NCI-H526 treated with DMSO at 0.1 percent for 48 hours (cell line): ENCODE measurements at places on chromosomes 16 and 17.

DNA sequence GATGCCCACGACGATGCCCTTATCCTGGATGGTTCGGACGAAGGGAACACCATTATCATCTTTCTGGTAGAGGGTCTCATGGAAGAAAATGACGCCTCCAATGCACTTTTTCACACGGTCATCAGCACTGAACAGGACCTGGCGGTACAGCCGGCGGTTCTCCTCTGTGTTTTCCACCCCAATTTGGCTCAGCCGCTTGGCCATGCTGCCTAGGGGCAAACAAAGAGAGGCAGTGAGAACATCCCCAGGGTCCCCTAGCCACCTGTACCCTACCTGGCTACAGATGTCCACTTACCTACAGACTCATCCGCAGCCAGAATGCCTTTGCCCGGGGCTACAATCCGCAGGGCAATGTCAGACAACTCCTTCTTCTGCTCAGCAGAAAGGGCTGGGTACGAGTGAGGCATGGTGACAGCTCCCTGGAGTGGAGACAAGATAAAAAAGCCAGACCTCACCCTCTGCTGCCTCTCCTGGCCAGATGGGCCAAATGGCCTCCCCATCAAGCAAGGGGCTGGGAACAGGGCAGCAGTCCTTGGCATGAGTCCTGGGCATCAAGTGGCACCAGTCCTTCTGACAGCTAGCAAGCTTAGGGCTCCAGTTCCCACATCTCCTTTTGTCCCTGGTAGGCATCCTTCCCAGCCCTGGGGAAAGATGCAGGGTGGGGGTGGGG lies 1.4 kb downstream of the ALDOC start:
- DNase-seq = no peak

DNA sequence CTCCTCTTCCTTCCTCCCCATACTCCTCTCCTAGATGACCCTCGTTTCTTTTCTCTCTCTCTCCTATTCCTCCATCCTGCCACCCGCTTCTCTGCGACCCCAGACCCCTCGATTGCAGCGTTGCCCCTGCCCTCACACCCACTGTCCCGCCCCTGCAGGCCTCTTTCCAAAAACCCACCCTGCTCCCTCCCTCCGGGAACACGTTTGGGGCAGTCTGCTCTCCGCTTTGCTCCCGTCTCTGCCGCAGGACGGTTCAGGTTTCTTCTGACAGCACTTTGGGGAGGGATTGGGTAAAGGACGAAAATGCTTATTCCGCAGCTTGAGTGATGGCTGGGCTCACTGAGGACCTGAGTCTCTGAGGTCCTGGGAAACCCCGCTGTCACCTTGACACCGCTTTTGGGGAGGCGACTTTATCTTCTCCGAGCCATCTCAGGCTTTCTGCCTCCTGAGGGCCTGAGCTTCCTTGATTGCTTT lies 690 bp downstream of the NDE1 start:
- DNase-seq = no peak

DNA sequence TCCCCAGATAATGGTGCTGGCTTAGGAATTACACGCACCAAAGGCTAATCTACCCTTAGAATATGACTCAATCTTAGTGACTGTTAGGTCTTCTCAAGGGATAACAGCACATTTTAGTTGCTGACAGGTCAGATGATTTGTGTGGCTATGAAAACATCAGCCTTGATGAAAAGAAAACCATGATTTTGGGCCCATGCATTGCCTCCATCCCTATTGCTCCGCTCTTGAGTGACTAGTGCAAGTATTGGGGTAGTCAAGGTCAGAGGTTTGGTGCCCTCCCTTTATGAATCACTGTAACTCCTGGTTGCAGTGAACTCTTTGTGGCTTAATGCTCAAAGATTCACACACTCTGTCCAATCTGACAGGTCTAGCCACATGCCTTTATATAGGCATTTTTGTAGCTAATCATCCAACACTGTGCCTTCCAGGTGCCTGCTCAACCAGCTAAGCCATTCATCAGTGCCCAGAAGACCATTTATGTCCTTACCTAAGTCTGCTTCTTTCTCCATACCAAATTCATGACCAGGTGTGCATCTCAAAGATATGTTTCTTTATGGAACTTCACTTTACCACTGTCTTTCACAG lies 251.6 kb downstream of the KCNJ2 start:
- DNase-seq = no peak

DNA sequence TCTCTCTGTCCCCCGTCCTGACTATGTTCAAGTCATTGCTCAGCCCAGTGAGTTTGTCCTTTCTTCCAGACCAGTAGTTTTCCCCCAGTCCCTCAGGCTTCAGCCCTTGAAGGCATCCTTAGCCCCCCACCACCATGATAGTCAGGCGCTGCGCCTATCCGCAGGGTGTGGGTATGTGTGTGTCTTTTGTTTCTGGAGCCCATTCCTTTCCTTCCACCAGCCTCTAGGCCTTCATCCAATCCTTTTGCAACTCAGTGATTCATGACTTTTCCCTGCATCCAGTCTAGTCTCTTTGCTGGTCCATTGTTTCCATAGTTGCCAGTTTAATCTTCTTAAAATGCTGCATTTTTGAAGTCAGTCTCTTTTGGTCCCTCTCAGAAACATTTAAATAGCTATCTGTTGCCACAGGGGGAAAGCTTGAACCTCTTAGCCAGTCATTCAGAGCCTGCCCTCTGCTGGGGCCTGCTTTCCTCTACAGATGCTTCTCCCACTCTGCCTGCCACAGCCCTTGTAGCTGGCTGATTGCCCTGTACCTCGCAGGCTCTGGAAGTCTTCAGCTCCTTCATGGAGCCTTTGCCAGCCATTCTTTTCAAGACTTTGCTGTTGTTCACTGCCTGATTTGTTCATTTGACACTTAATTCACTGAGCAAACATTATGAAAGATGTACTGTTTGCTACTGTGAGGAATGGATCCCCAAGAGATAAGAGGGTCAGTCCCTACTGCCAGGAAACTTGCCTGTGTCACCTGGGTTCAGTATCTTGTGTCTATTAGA lies 55.9 kb upstream of the ADCY7 start:
- DNase-seq = no peak

GRCh38 chr17:31757097-31757496 lies 101.9 kb downstream of the COPRS start:
- DNase-seq = no peak

DNA sequence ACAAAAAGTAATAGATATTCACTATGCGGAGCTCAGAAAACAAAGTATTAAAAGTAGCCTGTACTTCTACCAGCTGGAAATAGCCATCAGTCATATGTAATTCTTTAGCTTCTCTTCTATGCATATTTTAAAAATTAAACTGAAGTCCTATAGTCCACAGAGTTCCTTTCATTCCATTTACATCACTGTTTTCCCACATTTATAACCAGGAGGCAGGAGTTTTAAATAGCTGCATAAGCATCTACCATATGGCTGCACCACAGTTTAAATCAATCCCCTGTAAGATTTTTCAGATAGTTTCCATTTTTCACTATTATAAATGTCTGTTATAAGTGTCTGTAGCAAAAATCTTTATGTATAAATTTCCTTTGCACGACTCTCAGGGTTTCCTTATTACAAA lies 45.1 kb downstream of the ZFHX3 start:
- DNase-seq = no peak

DNA sequence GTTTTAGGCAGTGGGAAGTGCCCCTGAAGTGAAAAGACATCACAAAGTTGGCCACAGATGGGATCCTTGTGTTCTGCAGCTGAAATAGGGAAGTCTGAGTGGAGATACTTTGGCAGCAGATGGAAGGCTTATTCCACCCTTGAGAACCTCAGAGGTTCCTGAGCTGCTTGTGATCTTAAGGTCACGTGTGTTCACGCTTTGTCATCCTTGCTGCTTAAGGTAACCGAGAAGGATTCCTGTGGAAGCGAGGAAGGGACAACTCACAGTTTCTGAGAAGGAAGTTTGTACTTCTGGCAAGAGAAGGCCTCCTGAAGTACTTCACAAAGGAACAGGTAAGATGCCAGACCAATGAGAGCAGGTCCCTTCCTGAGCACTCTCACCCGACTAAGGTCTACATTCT lies 12.2 kb downstream of the ADAP2 start:
- no peak for DNase-seq

- DNase-seq = peak; percentile 17
Measured at GRCh38 chr17:78842881-78843565, 2.4 kb upstream of the USP36 start.

GRCh38 chr16:29804020-29804419 lies 2.3 kb upstream of the MAZ start:
- no peak for DNase-seq

DNA sequence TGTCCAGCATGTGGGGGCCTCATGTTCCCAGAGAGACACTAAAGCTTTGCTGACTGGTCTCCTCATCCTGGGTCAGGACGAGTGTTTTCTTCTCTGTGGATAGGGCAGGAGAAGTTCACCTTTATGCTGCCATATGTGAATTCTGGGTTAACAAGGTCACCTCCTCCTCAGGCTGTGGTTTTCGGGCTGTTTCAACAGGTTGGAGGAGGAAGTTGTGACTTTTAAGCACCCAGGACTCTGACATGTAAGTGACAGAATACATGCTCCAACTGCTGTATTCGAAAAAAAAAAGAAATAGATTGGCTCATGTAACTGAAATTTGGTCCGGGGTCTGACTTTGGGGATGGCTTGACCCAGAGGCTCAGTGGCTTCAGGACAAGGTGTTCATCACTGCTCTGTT lies 54.2 kb downstream of the SNX20 start:
- DNase-seq = no peak
